Epithelial cell of esophagus (primary cell): ENCODE measurements at places on chromosomes 12 and 14.
A peak's percentile ranks its signal among the peaks of the same experiment; 100 is the strongest.

DNA sequence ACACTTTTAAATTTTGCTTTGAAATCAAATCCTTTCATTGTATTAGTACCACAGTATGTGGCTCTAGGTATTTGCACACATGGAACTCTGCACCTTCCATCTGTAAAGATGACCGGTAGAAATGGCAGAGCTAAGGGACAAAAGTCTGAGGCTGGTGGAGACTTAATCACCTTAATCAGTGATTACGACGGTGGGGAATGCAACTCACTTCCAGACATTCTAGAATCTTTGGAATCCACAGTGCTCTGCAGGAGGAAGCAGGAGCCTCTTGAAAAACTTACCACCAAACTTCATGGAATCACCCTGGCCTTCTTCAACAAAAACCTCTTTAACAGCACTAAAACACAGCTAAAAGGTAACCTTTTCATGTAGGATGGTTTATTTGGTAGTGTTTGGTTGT lies 3.9 kb upstream of the DACT1 start:
- no peak for DNase-seq

DNA sequence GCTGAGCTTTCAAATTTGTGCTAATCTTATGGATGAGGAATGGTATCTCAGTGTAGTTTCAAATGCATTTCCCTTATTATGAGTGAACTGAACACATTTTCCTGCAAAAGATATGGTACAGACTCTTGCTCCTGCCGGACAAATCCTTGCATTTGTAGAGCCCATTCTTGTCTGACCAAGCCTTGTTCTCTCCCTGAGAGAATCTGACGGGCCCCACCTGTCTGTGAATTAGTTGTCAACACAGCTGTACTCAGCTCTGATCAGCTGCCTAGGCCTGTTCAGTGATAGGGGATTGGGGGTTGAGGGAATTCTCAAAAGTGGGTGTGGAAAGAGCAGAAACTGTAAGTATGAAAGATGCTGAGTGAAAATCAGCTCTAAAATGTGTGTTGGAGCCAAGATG lies 42.8 kb upstream of the SCN8A start:
- no peak for DNase-seq

GRCh38 chr12:95882080-95882479 lies 23.3 kb downstream of the SNRPF start:
- no peak for DNase-seq

- DNase-seq = peak; percentile 89
Observed at GRCh38 chr12:24853588-24853987, 95.3 kb downstream of the BCAT1 start.

GRCh38 chr14:94962166-94962575 lies 192.3 kb upstream of the GSC start:
- no peak for DNase-seq

- no peak for DNase-seq
Observed at GRCh38 chr14:75128596-75128990, 1.7 kb upstream of the NEK9 start.

GRCh38 chr14:23172574-23172973 lies 10.9 kb downstream of the SLC7A8 start:
- DNase-seq = no peak

- no peak for DNase-seq
Observed at GRCh38 chr12:122459211-122459610, 36.7 kb upstream of the CLIP1 start.

DNA sequence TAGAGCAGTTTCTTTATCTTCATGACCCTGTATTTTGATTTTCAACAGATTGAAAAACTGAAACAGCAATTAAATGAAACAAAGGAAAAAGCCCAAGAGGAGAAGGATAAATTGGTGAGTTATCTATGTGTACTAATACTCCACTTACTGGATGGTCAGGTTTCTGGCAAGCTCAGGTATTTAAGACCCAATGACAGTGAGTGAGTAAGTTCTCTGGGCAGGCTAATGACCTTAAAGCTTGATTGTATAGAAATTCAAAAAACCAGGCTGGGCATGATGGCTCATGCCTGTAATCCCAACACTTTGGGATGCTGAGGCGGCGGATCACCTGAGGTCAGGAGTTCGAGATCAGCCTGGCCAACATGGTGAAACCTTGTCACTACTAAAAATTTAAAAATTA lies 10.0 kb downstream of the BBOF1 start:
- DNase-seq = peak; percentile 72

- no peak for DNase-seq
Observed at GRCh38 chr12:130446846-130447654, 109.4 kb downstream of the PIWIL1 start.

DNA sequence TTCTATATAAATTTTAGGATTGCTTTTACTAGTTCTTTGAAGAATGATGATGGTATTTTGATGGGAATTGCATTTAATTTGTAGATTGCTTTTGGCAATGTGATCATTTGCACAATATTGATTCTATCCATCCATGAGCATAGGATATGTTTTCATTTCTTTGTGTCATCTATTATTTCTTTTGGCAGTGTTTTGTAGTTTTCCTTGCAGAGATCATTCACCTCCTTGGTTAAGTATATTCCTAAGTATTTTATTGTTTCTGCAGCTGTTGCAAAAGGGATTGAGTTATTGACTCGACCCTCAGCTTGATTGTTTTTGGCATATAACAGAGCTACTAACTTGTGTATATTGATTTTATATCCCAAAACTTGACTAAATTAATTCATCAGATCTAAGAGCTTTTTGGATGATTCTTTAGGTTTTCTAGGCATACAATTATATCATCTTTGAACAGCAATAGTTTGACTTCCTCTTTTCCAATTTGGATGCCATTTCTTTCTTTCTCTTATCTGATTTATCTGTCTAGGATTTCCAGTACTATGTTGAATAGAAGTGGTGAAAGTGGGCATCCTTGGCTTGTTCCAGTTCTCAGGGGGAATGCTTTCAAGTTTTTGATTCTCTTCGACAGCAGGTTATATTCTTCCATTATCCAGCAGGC lies 668.1 kb downstream of the SLC16A7 start:
- DNase-seq = no peak

DNA sequence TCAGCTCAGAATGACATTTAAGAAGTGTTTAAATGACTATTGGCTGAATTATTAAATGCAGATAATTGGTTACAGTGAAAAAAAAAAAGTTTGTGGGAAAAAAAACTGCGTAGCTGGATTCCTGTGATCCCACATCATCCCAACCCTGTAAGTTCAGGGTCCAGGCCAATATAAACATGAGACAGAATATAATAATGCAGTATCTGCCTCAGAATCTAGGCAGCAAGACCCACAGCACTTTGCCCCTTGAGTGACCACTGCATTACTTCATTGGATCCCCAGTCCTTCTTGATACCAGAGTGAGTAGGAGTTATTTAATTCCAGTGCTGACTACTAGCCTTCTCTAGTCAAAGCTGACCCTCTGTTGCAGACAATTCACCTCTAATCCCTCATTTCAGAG lies 272.6 kb downstream of the CCER1 start:
- no peak for DNase-seq

GRCh38 chr12:5616854-5617253 lies 184.9 kb downstream of the NTF3 start:
- DNase-seq = no peak

DNA sequence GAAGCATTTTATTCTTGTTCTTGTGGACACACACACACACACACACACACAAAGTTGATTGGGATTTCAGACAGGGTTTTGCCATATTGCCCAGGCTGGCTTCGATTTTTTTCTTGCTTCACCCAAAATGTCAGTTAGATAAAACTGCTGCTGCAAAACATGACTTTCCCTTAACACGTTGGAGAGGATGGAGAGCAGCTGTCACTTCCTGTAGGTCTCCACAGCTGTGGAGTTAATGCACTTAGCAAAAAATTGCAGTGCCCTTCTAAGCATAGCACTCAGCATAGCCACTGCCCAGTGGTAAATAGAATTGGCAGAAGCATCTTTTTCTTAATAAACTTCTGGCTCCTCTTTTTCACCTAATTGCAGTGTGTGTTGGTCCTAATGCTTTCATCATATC lies 54.5 kb downstream of the PDZRN4 start:
- no peak for DNase-seq
